GM19239 (cell line): ENCODE measurements at places on chromosomes 6 and 20.

- DNase-seq, result no peak
Observed at GRCh38 chr20:16571333-16571732, 1.9 kb downstream of the KIF16B start.

GRCh38 chr6:15327271-15327670, 81.4 kb downstream of the JARID2 start:
- DNase-seq, result no peak

DNA sequence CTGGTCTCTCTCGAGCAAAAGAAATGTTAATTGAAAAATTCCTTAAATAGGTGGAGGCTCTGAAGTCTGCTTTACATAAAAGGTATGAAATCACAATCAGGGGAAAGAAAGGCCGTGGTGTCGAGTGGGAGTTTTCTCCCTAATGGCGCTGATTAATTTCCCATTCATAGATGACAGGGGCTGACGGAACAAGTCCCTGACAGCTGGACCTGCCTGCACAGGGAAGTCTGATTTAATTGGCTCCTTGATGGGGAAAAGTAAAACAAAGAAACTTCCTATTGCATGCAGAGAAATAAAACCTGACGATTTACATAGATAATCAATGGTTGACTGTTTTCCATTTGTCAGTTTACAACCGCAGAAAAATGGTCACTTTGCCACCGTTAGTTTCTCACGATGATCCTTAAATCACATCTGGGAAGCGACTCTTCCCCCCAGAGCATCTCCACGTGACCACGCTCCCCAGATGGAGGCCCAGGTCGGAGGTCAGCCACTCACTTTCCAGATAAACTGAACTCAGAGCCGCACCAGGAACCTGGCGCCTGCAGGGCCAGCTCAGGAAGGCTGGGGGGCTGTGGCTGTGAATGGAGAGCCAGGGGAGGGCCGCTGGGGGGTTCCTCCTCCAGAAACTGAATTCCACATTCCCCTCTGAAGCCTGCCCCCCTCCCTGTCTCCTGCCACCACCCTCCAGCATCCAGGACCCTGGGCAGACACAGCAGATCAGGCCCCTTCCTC, 55.3 kb downstream of the DLL1 start:
- DNase-seq, result no peak

GRCh38 chr6:148893481-148893880, 146.7 kb downstream of the UST start:
- no peak for DNase-seq

DNA sequence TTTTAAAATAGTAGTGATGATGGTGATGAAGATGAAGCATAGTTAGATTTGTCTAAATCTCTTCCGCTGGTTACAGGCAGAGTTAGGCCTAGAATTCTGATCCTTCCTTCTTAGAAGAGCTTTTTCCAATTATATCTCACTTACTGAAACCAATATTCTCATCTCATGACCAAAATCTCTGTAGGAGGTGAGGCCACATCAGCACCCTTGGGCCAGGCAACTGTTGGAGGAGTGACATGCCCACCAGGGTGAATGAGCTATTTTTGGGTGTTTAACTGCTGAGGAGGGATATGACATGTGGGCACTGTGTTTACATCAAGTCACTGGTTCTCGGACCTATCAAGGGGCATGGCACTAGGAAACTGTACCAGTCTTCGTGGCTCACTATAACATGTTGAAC, 102.2 kb upstream of the SLC24A3 start:
- no peak for DNase-seq

- no peak for DNase-seq
Observed at GRCh38 chr20:2421247-2421646, 40.5 kb downstream of the TGM6 start.
